ENCODE measurements at places on chromosomes 16 and 17.

- no peak for DNase-seq
Measured at GRCh38 chr16:68009157-68009735, 6.5 kb downstream of the DPEP2NB start.

DNA sequence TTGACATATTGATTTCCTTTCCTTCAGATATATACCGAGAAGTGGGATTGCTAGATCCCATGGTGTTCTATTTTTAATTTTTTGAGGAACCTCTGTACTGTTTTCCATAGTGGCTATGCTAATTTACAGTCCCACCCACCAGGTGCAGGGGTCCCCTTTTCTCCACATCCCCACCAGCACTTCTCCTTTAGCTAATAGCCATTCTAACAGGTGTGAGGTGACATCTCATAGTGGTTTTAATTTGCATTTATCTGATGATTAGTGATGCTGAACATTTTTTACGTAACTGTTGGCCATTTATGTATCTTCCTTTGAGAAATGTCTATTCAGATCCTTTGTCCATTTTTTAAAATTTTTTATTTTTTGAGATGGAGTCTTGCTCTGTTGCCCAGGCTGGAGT, 93.9 kb downstream of the SDR42E1 start:
- no peak for DNase-seq

GRCh38 chr17:14451729-14452191, 150.9 kb downstream of the HS3ST3B1 start:
- DNase-seq = no peak

GRCh38 chr17:49343273-49343672, 18.8 kb downstream of the ZNF652 start:
- DNase-seq = no peak

DNA sequence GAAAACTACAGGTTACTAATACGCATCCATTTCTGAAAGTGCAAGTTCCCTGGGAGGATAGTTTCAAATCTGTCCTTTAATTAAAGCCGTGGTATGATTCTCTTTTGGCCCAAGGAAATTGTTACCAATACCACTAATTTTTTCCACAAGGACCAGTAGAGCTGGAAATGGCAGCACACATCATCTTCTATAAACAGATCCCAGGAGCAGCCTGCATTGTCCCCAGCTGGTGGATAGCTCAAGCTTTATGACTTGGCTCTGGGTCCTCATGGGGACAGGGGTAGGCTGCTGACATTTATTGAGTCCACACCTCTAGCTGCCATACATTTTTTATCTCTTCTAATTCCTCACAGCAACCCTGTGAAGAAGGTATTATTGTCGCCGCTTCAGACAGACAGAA, 35.8 kb upstream of the BHLHA9 start:
- no peak for DNase-seq

DNA sequence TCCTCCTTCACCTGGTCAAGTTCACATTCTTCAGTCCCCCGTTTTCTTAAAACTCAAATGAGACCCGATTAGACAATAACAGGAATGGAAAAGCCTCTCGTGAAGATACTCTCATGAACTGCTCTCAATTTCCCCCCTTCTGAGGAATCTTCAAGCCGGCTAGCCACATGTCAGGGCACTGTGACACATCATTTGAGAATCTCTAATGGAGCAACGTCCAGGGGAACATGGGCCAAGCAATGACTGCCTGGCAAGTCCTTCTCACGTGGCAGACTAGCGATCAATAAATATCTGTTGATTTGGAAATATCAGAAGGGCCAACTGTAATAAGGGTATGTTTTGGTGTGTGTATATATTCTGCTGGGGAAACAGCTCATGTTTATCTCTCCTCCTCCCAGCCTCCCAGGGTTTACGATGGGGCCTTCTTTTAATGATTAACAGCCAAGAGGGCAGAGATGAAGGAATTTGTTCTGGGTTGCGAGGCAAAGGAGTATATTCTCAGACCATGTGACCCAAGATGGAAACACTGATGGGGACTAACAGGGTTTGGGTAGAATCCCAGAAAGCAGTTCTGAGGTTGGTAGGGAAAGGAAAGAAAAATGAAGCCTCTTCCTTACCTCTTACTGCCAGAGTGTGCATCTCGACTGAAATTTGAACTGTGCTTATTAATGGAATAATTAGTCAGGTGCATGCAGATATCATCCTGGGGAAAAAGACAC, 21.4 kb downstream of the TTLL6 start:
- no peak for DNase-seq

GRCh38 chr16:66271074-66272060, 95.1 kb upstream of the CDH5 start:
- DNase-seq = no peak

- DNase-seq = peak; percentile 6
Measured at GRCh38 chr17:41393294-41393693, 4.1 kb downstream of the KRT31 start.

DNA sequence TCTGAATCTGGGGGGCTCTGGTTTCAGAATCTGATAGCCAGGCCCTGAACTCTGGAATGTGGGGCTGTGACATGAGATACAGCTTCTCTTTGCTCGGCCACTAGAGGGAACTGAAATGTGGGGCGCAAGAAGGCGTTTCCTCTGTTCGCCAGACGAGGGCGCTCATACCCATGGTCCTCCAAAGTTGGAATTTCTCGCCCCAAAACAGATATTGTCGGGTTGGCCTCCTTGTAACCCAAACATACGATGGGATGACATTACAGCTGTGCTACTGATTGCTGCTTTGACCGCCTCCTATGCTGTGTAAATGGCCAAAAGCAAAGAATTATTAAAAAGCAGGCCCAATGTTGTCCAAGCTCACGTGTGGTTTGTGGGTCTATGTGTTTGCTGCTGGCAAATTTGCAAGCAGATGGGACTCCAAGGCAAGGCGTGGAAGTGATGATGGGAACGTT, 13.1 kb upstream of the MSI2 start:
- DNase-seq = peak; percentile 24

- no peak for DNase-seq
Measured at GRCh38 chr16:73418691-73419090, 370.8 kb upstream of the ZFHX3 start.

DNA sequence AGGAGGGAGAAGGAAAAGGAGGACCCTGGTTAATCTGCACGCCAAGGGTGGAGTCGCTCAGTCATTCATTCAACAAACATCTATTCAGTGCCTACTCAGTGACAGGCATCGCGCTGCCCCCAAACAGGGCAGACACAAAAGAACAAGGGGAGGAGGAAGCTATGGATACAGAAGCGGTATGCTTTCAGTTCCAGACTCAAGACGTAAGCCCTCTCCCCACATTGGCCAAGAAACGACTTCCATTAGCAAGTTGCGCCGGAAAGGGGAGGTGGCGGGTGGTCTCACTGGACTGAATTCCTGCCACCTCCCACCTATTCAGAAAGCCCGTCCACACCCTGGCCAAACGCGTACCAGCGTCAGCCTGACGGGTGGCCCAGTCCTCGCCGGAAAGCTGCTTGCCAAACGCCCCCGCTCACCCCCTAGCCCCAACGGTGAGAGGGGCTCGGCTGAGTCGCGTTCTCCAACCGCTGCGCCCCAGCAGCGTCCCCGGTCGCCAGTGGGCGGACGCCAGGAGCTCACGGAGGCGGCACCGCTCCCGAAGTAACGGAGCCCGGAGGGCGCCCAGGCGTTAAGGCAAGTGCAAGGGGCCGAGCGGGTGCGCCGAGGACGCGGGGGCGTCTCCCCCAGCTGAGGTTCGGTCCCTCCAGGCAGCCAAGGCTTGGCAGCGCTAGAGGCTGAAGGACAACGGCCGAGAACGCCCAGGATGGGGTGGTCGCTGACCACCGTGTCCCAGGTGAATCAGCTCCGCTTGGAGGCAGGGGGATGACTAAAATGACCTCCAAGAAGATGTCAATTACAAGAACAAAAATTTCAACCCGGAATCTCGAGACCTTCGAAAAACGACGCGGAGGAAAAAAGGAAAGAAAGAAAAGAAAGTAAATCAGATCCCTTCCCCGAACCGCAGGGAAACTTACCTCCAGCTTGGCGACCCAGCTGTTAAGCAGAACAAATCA, 470.7 kb downstream of the SOX9 start:
- DNase-seq = no peak

DNA sequence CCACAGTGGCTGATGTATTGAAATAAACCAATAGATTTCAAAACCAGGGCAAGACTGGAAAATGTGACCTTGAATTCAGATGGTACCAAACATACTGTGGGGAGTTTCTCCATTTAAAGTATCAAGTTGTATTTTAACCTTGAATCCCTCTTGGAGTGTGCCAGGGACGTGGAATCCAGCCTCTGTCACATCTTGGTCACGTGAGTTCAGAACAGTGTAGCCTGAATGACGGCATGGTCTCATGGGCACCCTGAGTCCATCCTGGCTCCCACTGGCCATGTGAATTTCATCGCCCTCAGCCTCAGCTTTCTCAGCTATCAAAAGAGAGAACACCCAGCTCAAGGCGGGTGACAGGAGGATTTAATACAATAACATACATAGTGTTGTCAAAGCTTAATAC, 6.8 kb downstream of the ZNF771 start:
- no peak for DNase-seq

- no peak for DNase-seq
Measured at GRCh38 chr17:39963829-39964228, 1.0 kb downstream of the GSDMA start.

GRCh38 chr17:36840796-36841195, 96.5 kb upstream of the LHX1 start:
- no peak for DNase-seq

DNA sequence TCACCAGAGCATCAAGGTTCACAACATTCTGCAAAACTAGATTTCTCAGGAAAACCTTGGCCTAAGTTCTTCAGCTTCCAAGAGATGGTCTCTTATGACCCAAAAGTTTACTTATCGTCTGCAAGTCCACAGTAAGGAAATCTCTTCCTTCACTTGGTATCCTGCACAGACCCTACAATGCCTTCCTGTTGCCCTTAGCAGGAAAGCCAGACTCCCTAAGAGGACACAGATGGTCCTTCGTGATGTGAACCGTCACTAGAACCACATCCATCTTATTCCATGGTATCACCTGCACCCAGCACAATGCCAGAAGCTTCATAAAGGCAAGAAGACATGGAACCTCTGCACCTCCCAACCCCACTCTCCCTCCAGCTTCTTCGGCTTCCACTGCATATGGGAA, 34.1 kb downstream of the CMC2 start:
- no peak for DNase-seq

DNA sequence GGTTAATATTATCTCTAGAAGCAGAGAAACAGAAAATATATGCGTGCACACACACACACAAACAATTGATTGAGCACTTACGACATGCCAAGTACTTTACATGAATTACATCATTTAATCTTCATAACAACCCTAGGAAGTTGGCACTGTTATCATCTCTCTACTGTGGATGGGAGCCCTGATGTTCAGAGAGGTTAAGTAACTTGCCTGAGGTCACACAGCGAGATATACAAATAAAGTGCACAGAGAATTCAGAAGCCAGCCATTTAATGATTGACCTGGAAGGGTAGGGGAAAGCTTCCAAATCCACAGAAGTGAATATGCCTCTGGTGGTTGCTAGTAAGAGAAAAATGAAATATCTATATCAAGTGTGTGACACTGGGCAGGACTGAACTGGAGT, 37.5 kb upstream of the GPR139 start:
- DNase-seq = no peak

DNA sequence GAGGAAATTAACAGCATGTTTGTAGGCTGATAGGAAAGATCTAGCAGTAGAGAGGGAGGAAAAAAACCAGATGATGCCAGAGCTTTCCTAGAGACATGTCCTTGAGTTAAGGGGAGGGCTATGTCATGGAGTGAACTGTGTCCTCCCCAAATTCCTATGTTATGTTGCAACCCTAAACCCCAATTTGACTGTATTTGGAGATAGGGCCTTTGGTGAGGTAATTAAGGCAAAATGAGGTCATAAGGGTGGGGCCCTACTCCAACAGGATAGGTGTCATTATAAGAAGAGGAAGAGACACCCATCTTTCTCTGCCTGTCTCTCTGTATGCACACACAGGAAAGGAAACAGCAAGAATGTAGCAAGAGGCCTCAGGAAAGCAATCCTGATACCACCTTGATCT, 195.3 kb upstream of the AXIN2 start:
- DNase-seq = no peak

DNA sequence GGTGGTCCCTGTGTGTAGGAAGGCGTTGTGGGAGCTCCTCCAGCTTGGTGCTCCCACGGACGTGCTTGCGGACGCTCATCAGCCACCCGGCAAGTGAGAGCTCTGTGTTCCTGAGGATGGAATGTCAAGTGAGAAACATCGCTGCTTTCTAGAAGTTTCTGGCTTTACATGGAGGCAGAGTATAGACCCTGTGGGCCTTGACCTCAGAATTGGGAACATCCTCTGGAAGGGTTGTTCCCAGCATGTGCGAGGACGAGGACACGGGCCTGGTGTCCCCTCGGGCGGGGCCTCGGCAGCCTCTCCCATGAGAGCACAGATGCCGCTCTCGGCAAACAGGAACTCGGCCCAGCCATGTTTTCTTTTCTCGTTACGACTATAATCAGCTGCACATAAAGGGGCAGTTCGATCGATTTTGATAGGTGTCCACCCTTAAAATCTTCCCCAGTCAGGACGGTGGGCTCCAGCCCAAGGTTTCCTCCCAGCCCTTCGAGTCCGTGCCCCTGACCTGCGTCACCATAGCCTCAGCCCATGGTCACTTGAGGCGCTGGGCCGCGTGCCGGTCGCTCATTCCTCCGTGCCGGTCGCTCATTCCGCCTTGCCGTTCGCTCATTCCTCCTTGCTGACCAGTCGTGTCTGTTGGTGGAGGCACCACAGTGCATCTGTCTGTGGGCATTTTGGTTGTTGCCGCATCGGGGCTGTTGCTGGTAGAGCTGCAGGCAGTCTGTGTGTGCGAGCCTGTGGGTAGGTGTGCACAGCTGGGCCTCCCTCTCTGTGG, 91.3 kb upstream of the ZNF750 start:
- no peak for DNase-seq

- DNase-seq = no peak
Measured at GRCh38 chr16:52718046-52718445, 171.1 kb upstream of the TOX3 start.

DNA sequence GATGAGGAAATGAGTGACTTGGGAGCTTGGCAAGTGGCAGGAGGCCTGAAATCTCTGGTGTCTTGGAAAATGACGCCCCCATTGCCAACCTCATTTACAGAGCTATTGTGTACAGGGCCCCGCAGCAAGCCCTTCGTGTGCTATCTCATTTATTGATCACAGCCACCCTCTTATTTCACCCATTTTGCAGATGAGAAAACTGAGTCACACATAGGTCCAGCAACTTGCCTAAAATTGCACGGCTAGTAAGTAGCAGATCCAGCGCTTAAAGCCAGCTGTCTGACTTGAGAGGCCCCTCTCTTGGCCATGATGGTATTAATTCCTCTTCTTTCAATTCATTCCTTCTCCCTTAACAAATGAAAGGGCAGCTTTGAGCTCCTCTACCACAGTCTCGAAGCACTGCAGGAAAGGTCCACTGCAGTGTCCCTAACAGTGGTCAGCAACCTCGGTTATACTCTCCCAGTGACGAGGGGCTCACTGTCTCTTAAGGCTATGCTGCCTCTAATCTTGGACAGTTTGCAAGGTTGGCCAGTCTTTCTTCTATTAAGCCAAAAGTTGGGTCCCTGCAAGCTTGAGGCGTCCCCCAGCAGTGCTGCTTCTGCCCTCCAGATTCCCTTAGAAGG, 162.2 kb downstream of the COPRS start:
- no peak for DNase-seq

- DNase-seq = no peak
Measured at GRCh38 chr17:51645056-51645455, 384.7 kb downstream of the UTP18 start.

Data from hindlimb muscle (tissue), 1 donor.